ENCODE measurements at places on chromosomes 6 and 20.

DNA sequence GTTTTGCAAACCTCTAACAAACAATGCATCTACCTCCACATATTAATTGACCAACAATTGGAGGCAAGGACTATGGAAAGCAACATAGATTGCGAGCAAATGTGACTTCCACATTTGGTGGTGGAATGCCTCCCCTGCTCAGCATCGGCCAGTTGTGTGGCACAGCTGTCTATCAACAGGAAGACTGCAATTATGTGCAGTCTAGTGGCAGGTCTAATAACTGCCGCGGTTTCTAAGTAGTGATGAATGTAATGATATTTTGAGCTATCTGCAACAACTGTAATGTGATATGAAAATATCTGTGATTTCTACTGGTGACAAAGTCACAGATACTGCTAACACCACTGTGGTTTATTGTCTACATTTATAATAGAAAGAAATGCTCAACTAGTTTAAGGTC lies 56.8 kb downstream of the NCR2 start:
- DNase-seq: no peak

GRCh38 chr20:59392736-59393135 lies 92.3 kb downstream of the EDN3 start:
- no peak for DNase-seq

DNA sequence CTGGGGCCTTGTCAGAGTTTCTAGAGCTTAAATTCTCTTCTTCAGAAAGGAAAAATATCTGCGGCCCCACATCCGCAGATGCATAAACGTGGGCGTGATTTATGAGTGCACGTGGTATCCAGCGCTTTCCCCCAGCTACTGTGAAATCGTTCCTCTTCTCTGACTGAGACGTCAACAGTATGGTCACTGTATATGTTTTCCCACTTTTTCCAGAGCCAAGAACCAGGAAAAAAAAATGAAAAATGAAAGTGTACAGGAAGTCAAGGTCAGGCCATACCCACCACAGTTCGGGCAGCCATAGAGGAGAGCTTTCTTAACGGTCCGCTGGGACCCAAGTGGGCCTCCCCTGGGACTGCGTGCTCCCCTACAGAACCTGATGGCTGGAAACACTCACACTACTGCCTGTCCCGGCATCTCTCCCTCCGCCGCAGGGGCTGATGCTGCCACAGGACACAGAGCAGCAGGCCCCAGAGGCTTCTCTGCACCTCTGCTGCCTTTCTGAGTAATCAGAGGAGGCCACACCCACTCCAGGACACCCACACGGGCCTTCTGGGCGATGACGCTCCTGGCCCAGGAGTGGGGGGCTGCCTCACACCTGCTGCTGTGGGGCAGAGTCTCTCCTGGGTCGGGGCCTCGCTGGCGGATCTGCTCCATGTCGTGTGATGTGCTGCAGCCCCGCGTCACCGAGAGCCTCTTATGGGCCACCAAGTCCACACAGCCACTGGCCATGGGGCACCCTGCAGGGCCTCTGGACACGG lies 16.4 kb upstream of the STX16 start:
- no peak for DNase-seq

DNA sequence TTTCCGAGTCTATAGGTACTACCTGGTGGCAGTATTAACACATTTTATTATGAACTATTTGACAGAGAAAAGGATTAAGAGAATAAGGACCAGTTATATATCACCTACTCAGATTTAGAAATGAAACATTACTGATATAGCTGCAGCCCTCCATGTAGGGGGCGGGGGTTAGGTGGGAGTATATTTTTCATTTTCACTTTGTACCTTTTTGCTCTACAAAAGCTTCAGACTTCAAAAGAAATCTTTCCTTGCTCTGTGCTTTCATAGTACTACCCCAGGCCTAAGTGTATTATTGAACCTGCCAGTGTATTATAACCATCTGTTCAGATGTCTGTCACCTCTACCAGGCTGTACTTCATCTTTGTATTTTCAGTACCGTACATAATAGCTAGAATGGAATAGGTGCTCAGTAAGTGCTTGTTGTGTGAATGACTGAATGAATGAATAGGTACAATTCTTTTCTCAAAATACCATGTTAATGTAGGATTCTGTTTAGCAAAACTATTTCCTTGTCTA lies 43.0 kb downstream of the CDKAL1 start:
- no peak for DNase-seq

GRCh38 chr6:124319410-124319809 lies 515.7 kb downstream of the NKAIN2 start:
- no peak for DNase-seq

GRCh38 chr20:34825530-34826362 lies at the start of gene NCOA6:
Gene NCOA6 (minus strand): TSS chr20:34825651. CDS start chr20:34782355, 43,296 bp downstream.
- peak; percentile 52 for DNase-seq

DNA sequence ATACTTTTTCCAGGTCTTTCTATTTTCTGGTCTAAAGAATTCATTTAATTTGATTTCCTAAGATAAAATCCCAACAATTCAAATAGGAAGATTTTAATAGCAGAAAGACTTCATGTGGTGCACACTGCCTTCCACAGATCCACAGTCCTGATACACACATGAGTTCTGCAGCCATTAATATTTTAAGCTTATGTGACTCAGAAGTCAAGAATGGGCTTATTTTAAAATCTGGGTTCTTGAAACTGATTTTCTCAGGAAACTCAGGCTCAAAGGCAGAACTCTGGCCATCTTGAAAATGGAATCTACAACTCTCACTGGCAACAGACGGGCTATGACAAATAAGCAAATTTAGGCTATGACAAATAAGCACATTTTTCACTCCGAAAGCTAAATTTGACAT lies 88.2 kb downstream of the COL12A1 start:
- DNase-seq: no peak

DNA sequence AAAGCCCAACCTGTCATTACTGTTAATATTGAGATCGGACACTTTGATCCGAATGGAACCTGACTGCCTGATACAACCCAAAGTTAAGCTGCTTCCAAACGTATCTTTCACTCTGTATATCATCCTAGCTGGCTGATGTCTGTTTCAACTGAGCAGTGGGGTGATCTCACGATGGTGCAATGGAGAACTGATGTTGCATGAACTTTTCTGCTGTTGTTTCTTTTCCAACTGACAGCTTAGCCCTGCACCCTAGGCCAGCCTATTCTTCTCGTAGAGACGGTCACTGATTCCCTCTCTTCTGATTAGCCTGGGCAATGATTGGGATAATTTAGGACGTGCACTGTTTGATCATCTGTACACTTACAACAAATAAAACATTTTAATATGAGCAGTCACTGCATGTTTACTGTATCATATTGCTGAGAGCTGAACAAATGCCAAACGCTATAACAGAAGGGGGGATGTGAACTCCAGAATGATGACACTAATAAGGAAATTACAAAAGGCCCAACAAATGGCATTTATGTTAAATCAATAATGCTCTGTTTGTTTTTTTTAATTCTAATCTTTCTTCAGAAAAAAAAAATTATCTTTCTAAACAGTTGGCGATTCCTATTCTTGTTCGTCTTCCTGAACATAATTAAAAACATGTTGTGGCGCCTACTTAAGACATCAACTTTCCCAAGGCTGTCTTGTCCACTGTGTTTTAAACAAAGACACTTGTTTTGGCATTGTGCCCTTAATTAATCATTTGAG lies 184.8 kb downstream of the ZNF217 start:
- no peak for DNase-seq

DNA sequence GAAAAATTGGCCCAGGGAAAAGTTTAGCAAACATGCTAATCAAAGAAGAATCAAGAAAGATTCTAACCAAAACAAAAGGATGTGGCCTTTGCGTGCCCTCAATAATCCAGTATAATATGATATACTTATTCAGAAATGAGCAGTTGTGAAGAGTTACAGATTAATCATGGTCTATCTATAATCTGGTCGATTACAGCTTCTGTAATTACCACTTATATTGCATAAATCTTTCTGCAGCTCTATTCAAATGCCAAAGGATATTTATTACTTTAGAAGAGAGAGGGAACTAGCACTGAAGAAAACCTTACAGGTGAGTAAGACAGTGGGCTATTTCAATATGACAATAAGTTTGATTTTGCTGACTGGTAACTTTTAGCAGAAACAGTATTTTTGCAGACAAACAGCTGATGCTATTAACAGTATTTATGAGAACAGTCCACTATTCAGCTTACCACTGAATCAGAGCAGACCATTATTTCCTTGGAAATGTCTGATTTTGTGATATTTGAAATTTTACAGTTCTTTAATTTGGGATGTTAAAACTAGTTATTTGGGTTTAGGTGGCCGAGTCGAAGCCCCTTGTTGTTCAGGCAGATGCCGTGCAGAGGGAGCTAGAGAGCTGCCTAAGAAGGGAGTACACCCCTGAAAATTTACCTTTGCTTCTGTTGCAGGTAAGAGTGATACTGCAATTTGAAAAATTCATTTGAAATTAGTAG lies 92.2 kb downstream of the CEP57L1 start:
- no peak for DNase-seq

GRCh38 chr20:46826343-46826984 lies 68.2 kb upstream of the EYA2 start:
- no peak for DNase-seq

GRCh38 chr6:127124680-127125079 lies 6.2 kb downstream of the RSPO3 start:
- no peak for DNase-seq

DNA sequence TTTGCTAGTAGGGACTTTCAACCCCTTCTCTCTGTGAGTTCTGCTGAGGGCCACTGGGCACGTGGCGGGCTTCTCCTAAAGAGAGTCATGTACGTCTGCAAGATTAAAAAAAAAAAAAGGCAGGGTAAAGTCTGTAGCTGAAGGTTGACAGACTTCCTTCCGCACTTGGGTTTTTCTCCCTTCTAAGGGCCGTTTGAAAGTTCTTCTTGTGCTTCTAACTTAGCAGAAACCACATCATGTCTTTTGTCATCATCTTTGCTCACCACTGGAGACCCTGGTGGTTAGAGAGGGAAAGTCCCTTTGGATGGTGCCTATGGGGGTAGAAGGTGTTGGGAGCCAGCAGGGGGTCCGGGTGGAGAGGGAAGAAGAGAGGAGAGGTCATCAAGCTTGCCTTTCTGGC lies 31.4 kb downstream of the PRDM1 start:
- DNase-seq: no peak

DNA sequence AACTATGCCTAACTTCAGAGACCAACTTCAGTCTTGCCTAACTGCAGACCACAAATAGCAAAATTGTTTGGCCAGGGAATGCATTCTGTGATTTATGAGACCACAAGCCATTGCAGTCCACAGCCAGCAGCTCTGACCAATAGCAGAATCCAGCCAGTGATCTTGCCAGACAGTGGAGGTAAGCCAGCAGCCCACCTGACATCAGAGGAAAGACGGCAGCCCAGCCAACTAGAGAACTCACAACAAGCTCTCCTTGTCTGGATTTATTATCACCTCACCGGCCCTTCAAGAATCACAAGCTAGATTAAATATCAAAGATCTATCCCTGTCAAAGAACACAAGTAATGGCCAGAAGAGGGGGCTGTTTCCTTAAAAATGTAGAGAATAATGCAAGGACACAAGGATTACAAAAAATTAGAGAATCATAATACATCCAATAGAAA lies 66.5 kb upstream of the SLC35F1 start:
- no peak for DNase-seq

Measured in GOT3 (cell line).